ENCODE measurements at places on chromosomes 7 and 10. TPM values are rescaled to one million over a fixed set of nuclear protein-coding genes. Genes with fewer than 3 reads are reported as not detected.

The CCL24 gene
- polyA plus RNA-seq: not detected

The STEAP2 gene
- 0.32 TPM for polyA plus RNA-seq

The HOXA6 gene
- polyA plus RNA-seq: 0.64 TPM

The OR13A1 gene
- not detected for polyA plus RNA-seq

The PLCE1 gene
- 0.94 TPM for polyA plus RNA-seq

The PAX4 gene
- polyA plus RNA-seq: not detected

The CALY gene
- not detected for polyA plus RNA-seq

The TRPV5 gene
- polyA plus RNA-seq: not detected

The LLCFC1 gene
- polyA plus RNA-seq: not detected

The PLAU gene
- polyA plus RNA-seq: 7.1 TPM

The MGMT gene
- 10.9 TPM for polyA plus RNA-seq

The EPO gene
- polyA plus RNA-seq: not detected

The PRPS1L1 gene
- not detected for polyA plus RNA-seq

The ASAH2 gene
- 0.56 TPM for polyA plus RNA-seq

All from psoas muscle (tissue), 8 donors.